ENCODE measurements at places on chromosomes 11 and 22. TPM values are rescaled to one million over a fixed set of nuclear protein-coding genes. Genes with fewer than 3 reads are reported as not detected.

The PNPLA5 gene
- total RNA-seq, result not detected

The MS4A6A gene
- total RNA-seq, result 40.8 TPM

The GRAP2 gene
- 1.3 TPM for total RNA-seq

DNA sequence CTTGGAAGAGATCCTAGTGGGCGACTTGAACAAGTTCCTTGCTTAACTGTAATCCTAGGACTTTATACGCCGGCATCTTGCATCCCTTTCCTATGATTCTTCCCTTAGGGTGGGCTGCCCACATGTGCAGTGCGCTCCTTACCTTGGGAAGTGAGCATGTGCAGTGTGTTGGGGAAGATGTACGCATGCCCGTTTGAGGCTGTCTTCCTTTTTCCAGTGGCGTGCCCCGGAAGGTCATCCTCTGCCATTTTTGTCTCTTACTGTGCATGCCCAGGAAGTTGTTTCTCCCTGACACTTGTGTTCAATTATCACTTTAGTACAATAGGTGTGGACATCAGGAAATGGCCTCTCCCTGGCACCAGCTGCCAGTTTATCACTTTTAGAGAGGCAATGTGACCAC is 936.5 kb downstream of the TBC1D22A start:
- no peak for DNase-seq

- DNase-seq, result no peak
Observed at GRCh38 chr11:18312663-18313420, 9.1 kb downstream of the HPS5 start.

DNA sequence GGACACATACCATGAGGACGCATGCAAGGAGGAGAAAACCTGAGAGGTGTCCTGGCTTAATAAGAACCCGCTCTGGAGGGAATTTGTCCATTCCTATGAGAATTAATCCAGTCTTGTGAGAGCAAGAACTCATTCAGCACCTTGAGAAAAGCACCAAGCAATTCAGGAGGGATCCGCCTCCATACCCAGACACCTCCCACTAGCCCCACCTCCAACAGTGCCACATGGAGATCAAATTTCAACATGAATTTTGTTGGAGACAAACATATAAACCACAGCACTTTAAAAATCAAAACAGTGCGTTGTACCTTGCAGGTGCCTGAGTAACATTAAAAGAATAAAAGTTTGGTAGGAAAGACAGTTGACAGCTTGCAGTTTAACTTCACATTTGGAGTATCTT is 11.4 kb downstream of the UBE4A start:
- no peak for DNase-seq

GRCh38 chr22:42343121-42343454 is 72.6 kb upstream of the TCF20 start:
- no peak for DNase-seq

The LRP4 gene
- total RNA-seq, result 29.6 TPM

GRCh38 chr22:46377525-46378425 is 42.3 kb downstream of the TRMU start:
- no peak for DNase-seq

- no peak for DNase-seq
Observed at GRCh38 chr11:102762361-102762767, 18.1 kb downstream of the MMP10 start.

DNA sequence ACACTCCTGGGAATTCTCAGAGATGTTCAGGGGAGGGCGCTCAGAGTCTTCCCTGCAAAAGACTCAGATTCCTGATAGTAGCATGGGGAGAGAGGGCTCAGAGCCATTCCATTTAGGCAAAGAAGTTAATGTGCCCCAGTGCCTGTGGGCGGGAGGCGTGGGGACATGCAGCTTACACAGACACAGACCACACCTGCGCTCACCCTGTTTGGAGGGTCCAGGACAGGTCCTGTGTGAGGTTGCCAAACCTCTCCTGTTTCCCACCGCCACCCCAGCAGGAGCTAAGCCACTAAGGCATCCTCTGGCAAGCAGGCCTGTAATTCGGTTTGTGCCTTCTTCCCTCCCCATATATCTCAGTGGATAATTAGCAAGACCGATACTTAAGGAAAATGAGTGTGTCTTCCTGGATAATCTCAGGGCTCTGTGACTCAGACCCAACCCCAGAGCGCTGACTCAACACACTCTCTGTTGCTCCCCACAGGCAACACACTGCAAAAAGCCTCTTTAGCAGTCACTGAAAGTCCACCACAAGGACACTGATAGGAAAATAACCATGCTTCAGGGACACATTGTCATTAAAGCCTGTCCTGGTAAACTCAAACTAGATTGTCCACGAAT is 118.9 kb upstream of the LMO1 start:
- no peak for DNase-seq

DNA sequence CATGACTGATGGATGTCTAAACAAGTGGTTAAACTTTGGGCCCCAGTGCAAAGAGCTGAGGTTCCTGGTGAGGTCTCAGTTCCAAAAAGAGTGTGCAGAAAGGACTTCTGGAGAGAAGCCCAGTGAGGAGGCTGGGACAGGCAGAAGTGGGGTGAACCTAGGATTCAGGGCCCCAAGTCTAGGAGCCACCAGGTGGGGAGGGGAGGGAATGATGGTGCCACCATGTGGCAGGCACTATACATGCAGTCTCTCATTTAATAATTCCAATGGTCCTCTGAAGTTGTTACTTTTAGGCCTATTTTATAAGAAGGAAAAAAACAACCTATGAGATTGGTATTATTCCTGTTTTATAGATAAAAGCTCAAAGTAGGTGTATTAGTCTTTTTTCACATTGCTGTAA is 102.0 kb downstream of the INSC start:
- no peak for DNase-seq
